Pulmonary artery endothelial cell (primary cell): ENCODE measurements at places on chromosomes 1 and 21. TPM values are rescaled to one million over a fixed set of nuclear protein-coding genes. Genes with fewer than 3 reads are reported as not detected.

TCHHL1 gene
- total RNA-seq: not detected in 2 replicates

HSF2BP gene
- total RNA-seq: 0.53 and 1.7 TPM in 2 replicates

SYT11 gene
- total RNA-seq: 33.0 and 53.4 TPM in 2 replicates

RHBG gene
- not detected in 2 replicates for total RNA-seq

PTPRC gene
- not detected in 2 replicates for total RNA-seq
